Cardiac fibroblast (primary cell): ENCODE measurements at places on chromosomes 6 and 20.

- DNase-seq, result no peak
Observed at GRCh38 chr20:50658804-50659380, 32.5 kb downstream of the RIPOR3 start.

DNA sequence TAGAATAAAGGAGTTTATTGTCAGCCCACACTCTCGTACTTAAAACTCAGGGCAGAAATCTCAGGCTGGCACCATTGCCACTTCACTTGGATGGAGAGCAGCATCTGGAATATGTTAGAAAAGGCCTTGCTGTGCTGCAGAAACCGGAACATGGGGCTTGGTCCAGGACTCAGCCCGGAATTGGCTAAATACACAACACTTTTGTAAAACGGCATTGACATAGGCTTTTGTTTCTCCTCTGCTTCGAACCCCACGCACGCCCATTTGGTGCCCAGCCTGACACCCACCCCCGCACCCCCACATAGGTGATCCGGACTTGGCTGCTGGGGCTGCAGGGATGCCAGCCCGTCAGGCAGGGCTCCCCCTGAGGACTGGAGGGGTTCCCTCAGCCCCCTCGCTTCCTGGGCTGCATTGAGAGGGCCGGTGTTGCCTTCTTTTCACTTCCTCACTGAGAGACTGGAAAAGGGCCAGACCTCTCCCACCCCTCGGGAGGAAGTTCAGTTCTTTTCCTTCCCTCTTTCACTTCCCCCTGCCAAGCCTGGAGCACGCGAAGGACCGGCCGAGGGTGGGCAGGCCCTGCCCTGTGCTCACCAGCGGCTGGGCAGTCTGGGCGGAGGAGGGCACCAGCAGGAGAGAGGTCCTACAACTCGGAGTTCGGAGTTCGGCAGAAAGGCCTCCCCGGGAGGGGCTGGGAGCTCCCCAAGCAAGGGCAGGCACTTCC lies 17.9 kb upstream of the CST3 start:
- DNase-seq, result no peak

- no peak for DNase-seq
Observed at GRCh38 chr6:46288835-46289234, 118.1 kb upstream of the ENPP5 start.

DNA sequence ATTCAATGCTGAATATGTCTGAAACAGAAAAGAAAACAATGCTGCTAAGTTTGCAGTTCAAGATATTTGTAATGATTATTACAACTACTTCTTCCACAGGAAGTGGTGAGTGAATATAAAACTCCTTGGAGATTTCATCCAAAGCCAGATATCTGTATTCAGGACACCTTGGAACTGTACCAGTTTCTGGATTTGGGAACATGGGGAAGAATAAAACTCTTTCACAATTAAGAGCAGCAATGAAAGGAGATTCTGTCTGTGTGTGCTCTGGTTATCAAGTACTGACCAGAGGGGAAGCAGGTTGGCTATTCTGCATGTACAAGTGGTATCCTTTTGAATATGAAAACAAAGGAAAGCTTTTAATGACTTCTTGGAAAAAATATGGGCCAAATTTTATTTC lies 21.1 kb downstream of the ELOVL2 start:
- DNase-seq, result peak; percentile 59

- DNase-seq, result no peak
Observed at GRCh38 chr6:105974986-105975385, 111.2 kb upstream of the PRDM1 start.

GRCh38 chr20:57395111-57395966 lies 4.1 kb downstream of the RBM38 start:
- DNase-seq, result peak; percentile 66

- DNase-seq, result no peak
Observed at GRCh38 chr6:142236691-142237090, 65.1 kb upstream of the ADGRG6 start.

GRCh38 chr6:112470950-112471349 lies 123.8 kb downstream of the RFPL4B start:
- DNase-seq, result no peak

GRCh38 chr20:61718361-61719005 lies 347.2 kb downstream of the TAF4 start:
- DNase-seq, result no peak

DNA sequence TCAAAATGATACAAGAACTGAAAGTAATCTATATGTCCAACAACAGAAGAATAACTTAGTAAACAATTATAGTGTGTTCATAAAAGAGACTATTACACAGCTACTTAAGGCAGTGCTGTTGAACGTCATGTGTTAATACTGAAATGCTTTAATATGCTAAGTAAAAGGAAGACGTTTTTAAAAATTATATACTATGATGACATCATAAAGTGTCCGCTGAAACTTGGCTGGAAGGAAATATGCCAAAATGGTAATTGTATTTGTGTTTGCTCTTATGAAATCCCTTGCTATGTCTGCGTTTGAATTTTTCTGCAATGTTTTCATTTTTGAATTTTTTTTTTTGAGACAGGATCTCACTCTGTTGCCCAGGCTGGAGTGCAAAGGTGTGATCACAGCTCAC lies 679.3 kb downstream of the DHX35 start:
- DNase-seq, result no peak

GRCh38 chr6:3305831-3306230 lies 47.1 kb downstream of the PSMG4 start:
- no peak for DNase-seq
